CD8-positive, alpha-beta T cell (primary cell): ENCODE measurements at places on chromosomes 6 and 20.

GRCh38 chr6:135295085-135295484 is 114.0 kb downstream of the MYB start:
- DNase-seq = no peak

GRCh38 chr6:139343052-139343750 is 31.2 kb downstream of the CITED2 start:
- no peak for DNase-seq

DNA sequence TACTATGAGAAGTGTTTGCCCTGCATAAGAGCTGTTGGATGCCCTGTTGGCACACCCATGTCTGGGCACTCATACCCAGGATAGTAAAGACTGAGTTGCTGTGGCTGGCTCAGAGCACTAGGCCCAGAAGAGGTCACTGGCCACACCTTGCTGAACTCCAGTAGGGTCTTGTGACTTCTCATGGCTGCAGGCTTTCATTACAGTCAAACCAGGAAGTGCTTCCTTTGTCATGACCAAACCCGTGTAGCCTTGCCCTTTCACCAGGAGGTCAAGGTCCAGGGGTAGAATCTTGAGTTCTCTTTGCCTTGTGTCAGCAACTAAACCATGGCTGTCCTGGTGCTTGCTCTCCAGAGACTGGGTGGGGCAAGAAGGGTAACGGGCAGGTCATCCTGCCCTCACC is 49.5 kb downstream of the CD164 start:
- no peak for DNase-seq

DNA sequence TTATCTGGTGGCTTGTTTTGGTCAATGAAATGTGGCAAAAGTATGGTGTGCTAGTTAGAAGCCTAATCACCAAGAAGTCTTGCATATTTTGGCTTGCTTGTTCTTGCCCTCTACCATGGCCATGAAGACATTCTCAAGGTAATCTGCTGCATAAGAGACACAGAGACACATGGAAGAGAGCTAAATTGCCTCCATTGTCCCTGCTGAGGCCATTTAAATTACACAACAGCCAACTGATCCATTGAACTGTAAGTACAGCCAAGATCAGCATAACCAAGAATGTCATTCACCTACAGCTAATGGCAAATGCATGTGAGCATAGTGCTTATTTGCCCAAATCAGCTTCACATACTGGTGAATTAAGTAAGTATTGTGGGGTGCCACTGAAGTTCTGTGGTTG is 603.8 kb downstream of the FRK start:
- DNase-seq = no peak

GRCh38 chr20:7010527-7010926 is 243.0 kb downstream of the BMP2 start:
- DNase-seq = no peak

DNA sequence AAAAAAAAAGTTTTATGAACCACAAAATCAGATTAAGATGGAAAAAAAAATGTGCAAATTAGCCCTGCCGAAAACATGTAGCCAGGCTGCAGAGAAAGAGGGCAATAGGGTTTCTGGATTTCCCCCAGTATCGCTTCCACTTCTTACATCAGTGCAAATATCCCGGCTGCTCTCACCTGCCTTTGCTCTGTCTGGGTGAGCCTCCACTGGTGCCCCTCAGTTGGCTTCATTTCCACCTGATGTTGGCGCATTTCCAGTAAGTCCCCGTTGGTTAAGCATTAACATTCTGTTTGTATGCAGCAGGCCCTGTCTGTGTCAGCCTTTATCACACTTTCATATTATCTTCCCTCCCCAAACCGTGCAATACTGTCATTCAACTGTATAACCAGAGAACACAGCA is 215.1 kb downstream of the CBLN4 start:
- no peak for DNase-seq
